SK-MEL-5 (cell line): ENCODE measurements at places on chromosomes 2 and 18.
A peak's percentile ranks its signal among the peaks of the same experiment; 100 is the strongest.

DNA sequence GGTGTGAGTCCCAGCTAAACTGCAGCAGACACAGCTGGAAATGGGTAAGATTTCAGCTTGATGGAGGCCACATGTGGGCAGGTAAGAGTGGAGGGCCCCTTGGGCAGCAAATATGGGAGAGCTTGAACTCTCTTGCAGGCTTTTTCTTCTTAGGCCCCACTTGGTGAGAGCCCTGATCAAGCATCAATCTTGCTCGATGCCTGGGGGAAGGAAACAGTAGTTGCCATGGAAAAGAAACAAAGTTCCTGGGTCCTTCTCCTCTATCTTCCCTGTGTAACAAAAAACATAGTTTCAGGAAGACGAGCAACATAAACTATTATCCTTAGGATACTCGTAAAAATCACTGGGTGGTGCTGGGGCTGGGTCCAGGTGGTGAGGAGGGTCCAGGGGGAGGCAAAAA lies 42.9 kb downstream of the KIAA1328 start:
- no peak for DNase-seq

DNA sequence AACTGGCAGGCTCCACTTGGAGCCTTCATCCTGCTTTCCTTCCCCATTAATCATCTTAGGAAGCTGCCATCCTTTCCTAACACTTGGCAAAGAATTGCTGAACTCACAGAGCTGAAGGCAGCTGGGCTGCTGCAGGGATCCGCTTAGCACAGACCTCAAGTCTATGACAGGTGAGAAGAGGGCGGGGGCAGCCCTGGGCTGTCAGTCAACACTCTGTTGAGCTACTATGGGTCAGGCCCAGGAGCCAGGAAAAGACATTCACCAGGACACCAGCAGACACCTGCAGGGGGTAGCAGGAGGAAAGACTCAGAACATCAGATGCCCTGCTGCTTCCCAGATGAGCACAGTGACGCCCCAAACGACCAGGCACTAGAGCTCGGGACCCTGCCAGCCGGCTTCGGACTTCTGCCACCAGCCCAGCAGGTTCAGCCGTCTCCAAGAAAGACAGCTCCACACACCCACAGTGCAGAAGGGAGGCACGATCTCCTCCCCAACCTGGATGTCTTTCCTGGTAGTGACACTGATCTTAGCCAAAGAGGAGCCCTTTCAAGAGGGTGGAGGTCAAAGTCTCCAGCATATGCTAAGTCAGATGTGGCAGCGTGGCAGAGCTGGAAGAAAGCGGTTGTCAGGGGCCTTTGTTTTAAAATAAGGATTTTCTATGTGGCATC lies 55.2 kb downstream of the SNORC start:
- no peak for DNase-seq

- DNase-seq: no peak
Observed at GRCh38 chr2:215653344-215654030, 217.6 kb upstream of the FN1 start.

- DNase-seq: no peak
Observed at GRCh38 chr2:236965021-236965840, 120.5 kb upstream of the COPS8 start.

- DNase-seq: peak; percentile 59
Observed at GRCh38 chr2:61911510-61911909, 6.0 kb downstream of the COMMD1 start.

DNA sequence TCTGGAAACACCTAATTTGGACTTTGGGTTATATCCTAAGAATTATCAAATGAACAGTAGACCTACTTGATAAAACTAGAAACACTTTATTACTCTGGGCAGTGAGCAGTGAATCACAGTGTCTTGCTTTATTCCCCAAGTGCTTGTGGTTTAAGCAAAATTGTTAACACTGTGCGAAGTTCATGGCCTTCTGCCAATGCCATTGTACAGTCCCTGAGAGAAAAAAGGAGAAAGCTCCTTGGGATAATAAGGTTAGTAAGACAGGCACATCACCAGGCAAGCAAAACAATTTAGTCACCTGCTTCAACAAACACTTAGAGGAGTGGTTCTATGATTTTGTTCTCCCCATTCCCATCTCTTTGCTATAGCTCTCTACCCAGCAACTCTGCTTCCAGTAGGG lies 39.8 kb downstream of the ADCYAP1 start:
- peak; percentile 57 for DNase-seq

- no peak for DNase-seq
Observed at GRCh38 chr2:204449977-204450376, 95.3 kb upstream of the PARD3B start.

DNA sequence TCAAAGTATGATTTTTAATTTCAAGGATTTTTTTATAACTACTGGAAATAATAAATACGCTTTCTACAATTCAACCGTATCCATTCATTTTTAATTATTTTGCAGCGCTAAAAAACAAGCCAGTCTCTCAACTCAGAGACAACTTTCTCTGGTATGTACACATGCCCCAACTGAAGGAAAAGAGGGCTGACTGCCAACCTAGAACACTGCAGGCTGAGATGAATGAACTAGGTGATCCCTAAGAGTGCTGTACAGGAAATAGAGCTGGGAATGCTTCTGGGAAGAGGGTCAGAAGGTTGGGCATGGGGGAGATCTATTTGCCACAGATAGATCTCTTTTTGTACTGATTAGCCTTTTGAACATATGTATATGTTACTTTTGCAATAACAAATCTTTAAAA lies 460.1 kb downstream of the NR4A2 start:
- DNase-seq: no peak

- DNase-seq: no peak
Observed at GRCh38 chr18:57767259-57768050, 35.7 kb downstream of the ATP8B1 start.

DNA sequence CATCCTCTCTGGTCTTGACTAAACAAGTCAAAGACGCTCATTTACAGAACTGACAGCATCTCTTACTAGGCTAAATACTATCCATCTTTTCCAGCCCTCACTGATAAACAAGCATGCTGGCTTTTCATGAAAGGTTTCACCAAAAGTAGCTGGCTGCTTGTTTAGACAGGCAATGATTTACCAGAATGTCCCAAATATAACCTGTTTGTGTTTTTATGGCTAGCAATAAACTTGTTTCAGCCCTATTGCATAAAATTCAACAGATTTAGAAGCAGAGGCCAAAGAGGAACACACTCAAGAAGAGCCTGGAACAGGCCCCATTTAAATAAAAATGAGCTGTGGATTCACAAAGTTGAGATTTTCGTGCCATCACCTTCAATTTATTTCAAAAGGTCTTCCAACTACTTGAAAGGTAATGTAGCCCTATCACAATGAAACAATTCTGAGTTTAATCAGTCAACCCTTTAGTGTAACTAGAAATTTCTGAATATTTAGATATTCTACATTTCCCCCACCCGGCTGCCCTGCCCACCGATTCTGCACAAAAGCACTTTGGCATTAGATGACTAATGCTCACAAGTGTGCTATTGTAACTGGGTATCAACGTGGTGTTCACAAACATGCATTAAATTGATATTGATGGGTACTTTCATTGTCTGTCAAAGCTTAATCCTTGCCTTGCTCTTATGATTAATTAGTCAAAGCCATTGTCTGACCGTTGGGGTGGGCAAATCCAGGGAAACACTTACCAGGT lies 54.0 kb downstream of the ST6GAL2 start:
- no peak for DNase-seq

- DNase-seq: no peak
Observed at GRCh38 chr2:136250131-136250530, 132.2 kb upstream of the CXCR4 start.

GRCh38 chr2:128016620-128017019 lies 11.2 kb downstream of the SAP130 start:
- DNase-seq: no peak

GRCh38 chr18:388200-388599 lies 112.3 kb downstream of the COLEC12 start:
- DNase-seq: no peak

- peak; percentile 90 for DNase-seq
Observed at GRCh38 chr2:72793798-72794440, 31.9 kb downstream of the EXOC6B start.

GRCh38 chr2:109271920-109272319 lies 142.9 kb downstream of the SH3RF3 start:
- no peak for DNase-seq

- no peak for DNase-seq
Observed at GRCh38 chr2:70964133-70964532, 14.3 kb upstream of the ANKRD53 start.

- DNase-seq: peak; percentile 82
Observed at GRCh38 chr2:190505696-190506095, 28.8 kb downstream of the NEMP2 start.
